Stimulated activated CD4-positive, alpha-beta T cell treated with anti-CD3 and anti-CD28 coated beads, TNF-alpha, amount 100 ng/mL, for 48 hours (primary cell): ENCODE measurements at places on chromosomes 1 and 21.

- no peak for DNase-seq
These were observed 383.5 kb downstream of the NTNG1 start for GRCh38 chr1:107524301-107524700.

DNA sequence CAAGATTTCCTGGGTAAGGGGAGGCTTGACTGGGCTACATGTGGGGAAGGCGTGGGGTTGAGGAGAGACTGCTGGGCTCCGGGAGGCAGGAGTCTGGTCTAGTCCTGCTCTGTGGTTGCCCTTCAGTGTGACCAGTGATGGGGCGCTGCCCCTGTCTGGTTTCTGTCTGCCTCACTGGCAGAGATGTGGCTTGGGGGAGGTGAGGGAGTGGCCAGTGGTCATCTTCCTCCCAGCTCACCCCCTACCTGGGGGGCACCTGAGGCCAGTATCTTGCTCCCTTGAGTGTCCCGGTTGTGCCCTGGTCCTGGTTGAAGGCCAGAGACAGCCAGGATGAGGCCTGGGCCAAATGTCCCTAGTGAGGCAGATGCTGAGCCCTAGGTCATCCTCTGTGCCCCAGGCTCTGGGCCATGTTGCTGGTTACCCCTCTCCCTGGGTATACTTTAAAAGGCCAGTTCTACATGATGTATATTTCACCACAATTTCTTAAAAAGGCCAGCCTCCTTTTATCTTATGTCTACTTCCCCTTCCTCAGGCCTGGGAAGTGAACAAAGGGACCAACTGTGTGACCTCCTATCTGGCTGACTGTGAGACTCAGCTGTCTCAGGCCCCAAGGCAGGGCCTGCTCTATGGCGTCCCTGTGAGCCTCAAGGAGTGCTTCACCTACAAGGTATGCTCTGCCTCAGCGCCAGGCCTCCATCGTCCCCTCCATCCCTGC lies 10.5 kb downstream of the FAAH start:
- DNase-seq, result no peak

DNA sequence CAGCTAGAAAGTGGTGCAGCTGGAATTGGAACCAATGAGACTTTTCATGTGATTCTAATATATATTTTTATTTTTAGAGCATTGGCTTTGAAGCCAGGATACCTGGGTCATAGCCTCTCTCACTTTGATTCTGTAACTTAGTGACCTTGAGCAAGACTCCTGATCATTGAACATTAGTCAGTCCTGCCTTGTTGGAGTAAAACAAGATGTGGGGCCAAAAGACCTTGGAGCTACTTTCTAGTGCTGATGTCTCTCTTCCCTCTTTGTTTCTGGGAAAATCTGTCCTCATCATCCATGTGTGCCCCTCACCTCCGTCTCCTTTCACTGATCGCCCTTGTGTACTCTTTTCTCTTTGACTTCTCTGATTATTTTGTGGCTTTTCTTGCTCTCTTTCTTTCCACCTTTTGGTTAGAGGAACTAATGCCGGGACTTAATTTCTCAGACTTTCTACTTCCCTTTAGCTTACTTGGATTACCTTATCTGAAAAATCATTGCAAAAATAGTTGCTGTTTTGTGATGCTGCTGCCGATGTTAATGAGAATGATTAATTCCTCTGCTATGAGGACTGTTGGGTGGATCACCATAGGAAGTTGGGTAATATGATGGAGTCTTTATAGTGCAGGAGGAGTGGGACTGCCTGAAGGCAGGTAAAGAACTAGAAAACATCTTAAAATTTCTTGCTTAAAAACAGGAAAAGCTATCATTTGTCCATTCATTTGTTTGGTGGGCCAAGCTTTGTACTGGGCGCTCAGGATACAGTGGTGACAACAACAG lies 72.0 kb downstream of the NOS1AP start:
- no peak for DNase-seq

DNA sequence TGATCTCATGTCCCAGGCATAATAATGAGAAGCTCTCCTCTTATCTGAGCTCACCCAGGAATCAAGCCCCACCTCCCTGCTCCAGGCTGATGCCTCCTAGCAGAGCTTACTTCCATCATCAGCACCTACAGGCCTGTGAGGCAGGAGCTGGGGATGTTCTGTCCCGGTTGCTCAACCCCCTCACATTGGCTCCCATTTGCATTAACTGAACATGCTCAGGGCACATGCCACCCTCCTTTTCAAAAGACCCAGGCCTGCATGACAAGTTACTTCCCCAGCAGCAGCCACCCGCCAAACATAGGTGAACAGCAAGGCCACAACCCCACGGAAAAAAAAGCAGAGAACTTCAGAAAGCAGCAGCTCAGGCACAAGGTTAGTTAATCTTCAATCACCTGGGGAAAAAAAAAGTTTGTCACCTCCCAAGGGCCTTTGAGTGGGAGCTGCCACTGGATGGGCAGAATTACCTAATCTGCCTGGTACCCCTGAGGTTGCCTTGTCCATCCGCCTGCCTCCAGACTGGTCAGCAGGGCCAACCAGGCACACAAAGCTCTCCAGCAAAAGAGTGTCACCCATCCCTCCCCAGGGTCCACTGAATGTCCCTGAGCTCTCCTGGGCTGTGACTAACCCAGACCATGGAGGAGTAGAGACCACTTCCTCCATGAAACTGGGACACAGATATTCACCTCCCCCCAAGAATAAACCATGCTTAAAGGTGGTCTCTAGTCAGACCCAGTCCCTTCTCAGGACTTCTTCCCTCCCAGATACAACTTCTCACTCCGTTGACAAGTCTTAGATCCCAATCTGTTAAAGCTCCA lies 4.4 kb downstream of the KCNN3 start:
- no peak for DNase-seq

DNA sequence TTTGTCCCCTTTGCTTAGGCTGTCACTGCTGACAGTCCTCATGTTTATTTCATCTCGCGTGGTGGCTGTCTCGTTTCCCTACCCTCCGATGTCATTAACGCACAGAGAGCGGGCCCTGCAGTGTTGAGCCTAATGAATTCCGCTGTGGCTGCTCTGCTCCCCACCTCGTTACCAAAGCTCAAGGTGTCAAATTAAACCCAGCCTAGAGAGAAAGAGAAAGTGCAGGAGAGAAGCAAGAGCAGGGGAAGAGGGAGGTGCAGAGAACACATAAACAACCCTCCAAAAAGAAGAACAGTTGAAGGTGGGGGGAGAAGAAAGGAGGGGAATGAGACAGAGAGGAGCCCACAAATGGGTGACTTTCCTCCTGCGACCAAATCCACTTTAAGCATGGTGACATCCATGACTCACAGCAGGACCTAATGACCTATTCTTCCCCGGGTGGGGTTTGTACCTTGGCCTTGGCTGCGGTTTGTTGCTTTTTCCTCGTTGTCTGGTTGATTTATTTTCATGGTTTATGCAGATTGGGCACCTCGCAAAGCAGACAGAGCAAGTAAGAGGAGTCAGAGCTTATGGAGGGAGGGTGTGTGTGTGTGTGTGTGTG lies 92.5 kb downstream of the PBX1 start:
- DNase-seq, result no peak

- DNase-seq, result no peak
These were observed at the start of gene TP73 for GRCh38 chr1:3651930-3652547. TSS of gene TP73 (plus strand) at chr1:3652516. CDS start at chr1:3682366, 29,850 bp downstream.

DNA sequence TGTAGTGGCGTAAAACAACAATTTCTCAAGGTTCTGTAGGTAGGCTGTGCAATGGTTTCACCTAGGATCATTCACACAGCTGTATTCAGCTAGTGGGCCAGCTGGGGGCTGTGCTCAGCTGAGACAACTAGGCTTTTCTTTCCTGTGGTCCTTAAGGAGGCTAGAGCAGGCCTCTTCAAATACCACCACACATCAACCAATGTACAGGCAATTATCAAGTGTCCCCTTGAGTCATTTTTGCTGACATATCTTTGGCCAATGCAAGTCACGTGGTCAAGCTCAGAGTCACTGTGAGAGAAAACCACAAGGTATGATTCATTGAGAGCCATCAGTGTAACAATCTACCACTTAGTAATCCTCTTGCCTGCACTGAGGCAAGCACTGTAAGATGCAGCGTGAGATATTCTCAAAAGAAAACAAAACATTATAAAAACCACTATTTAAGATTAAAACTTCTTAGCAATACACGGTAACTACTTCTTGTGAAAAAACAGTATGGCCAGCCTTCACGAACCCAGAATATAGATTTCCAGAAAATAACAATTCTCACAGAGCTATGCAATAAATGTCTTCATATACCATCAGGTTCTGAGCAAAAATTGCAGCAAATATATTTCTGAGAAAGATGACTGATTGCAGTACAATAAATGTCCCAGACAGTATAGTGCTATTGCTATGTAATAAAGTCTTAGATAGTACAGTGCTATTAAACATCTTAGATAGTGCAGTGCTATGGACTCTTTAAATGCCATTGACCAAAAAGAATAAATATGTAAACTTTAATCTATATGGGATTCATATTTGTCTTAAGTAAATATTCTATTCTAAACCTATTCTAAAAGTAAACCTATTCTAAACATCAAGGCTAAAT lies 55.3 kb downstream of the NME7 start:
- DNase-seq, result peak; percentile 10

DNA sequence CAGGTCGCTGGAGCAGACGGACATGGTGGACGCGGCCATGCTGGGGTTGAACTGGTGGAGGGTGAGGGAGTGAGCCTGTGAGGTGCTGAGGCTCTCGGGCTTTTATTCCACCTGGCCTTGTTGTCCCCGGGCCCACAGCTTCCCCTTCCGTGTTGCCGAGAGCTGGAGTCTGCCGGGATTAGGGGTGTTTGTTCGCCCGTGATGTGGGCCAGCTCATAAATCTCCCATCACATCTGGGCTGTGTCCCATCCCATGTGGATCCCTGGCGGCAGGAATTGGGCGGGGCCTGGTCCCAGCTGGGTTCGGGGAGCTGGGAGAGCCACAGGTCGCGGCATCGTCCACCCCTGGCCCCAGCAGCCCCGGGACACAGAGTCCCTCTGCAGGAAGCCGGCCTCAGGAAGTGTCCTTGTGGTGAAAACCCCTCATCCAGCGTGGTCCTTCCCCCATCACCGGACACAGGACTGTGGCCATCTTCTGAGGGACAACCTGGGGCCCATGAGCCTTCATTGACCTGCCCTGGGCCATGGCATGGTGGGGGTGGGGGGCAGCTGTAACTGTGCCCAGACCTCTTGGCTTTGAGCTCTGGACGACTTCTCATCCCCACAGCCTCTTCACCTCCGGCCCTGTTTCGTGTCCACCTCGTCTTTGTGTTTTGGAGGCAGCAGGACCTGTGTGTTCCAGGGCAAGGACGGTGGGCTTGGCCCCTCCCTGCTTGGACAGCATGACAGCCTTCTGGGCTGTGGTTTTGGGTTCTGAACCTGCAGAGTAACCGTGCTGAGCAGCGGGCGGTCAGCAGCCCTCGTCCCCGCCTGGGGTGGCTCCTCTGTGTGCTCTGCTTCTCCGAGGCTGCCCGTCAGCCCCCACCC lies at the start of gene KRTAP10-6:
TSS of gene KRTAP10-6 (minus strand) at position 60 of the 866 bp plus-strand sequence. CDS start at position 39, 21 bp downstream.
- no peak for DNase-seq

GRCh38 chr1:225651872-225652728 lies 823 bp downstream of the ENAH start:
- no peak for DNase-seq

DNA sequence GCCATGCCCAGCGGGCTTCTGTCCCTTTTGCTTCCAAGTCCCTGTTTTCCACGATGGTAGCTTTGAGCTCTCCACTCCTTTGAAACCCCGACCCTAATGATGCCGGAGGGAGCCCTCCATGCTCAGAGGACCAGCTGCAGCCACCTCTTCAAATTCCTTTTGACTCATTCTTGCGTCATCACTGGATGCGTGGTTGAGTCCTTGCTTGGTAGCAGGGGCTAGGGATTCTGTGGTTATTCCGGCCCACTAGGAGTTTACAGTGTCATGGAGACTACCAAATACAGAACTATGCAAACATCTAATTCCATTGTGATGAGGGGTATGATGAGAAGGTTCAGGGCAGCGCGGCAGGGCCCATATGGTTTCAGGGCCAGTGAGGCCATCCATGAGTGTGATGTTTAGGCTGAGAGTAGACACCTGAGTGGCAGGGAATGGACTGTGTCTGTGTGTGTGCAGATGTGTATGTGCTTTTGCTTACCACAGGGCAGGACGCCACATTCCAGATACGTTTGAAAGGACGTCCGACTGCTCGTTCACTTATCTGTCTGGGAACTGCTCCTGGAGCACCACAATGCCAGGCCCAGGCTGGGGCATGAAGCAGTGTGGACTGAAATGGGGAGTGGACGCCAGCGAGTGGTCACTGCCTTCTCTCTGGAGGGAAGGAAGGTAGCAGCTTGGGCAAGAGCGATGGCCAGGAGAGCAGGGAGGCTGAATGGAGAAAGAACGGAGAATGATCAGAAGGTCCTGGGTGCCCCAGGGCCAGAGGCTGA lies 30.4 kb upstream of the ZBTB21 start:
- no peak for DNase-seq

DNA sequence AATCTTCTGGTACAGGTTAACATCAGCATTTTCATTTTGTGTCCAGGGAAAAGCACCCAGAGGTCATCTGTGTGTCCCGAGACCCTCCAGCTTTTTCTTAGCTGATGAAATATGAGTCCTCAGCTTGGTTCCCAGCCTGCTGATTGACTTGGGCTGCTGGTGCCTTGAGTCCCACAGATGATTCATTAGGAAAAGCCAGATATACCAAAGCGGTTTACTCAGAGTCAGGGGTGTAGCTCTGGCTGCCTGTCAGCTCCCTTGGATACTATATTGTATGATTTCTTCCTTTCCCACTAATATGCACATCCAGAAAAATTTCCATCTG lies 43.7 kb upstream of the MAB21L3 start:
- no peak for DNase-seq

DNA sequence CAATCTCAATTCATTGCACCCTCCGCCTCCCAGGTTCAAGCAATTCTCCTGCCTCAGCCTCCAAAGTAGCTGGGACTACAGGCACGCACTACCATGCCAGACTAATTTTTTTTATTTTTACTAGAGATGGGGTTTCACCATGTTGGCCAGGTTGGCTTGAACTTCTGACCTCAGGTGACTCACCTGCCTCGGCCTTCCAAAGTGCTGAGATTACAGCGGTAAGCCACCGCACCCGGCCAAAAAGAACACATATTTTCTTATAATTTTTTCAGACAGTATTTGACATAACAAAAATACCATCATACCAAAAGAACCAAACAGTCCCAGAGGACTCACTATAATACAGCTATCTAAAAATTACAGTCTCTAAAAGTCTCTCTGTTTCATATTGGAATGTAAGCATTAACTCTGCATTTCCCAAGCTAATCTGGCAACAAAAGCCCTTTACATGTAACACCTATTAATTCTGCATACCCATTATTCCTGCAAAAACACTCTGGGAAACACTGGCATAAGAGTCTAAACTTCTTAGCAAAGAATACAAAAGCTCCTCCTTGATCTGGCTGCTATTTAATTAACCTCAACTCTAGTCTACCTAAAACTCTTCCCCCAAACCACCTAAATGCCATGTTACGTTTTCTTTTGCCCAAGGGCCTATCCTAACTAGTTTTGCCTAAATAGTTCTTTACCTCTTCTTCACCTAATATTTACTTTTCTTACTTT lies 26.9 kb downstream of the WDR26 start:
- DNase-seq, result no peak

DNA sequence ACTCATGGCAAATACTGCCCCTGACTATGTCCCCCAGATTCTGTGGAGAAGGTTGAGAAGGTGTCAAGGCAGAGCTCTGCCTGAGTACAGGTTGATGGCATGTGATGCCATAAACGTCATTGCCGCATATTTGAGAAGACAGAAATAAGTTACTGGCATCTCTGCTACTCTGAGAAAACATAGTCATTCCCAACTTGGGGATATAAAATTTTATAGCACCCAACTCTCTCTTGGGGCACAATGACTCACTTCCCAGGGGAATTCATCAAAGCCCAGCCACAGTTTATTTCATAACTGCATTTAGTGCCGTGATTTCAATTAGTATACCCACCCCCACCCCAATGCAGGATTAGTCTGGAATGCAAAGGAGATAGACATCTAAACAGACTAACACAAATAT lies 101.9 kb upstream of the TNR start:
- DNase-seq, result no peak

- no peak for DNase-seq
These were observed 41.5 kb upstream of the DIPK1A start for GRCh38 chr1:93002781-93003180.
